A549 treated with ZK216348 at 1 μM for 4 hours (cell line): ENCODE measurements at places on chromosomes 1 and 21. TPM values are rescaled to one million over a fixed set of nuclear protein-coding genes. Genes with fewer than 3 reads are reported as not detected.

The ZNF648 gene
- not detected in 5 replicates for total RNA-seq

The LCE1C gene
- not detected in 5 replicates for total RNA-seq

The CFAP57 gene
- 0.06 to 0.58 TPM (median 0.34 TPM) in 5 replicates for total RNA-seq

The LRRC71 gene
- total RNA-seq, result 0.12 to 0.24 TPM (median 0.15 TPM) in 5 replicates

The ASPM gene
- 10.8 to 26.1 TPM (median 22.7 TPM) in 5 replicates for total RNA-seq

The HHIPL2 gene
- 7.8 to 12.3 TPM (median 11.6 TPM) in 5 replicates for total RNA-seq

The PBX1 gene
- total RNA-seq, result 14.6 to 21.7 TPM (median 19.1 TPM) in 5 replicates

The CYB561D1 gene
- 3.6 to 6.1 TPM (median 5.0 TPM) in 5 replicates for total RNA-seq

The TIAM1 gene
- total RNA-seq, result 0.53 to 0.79 TPM (median 0.61 TPM) in 5 replicates
